ENCODE measurements at places on chromosomes 5 and 9. TPM values are rescaled to one million over a fixed set of nuclear protein-coding genes. Genes with fewer than 3 reads are reported as not detected.

Gene LHFPL2
- 5.7 TPM for total RNA-seq

Gene SOWAHA
- not detected for total RNA-seq

Gene GARIN3
- total RNA-seq: not detected

Gene ZFP37
- 1.5 TPM for total RNA-seq

Gene SLC6A18
- not detected for total RNA-seq

Gene ANKDD1B
- not detected for total RNA-seq

Measured in psoas muscle (tissue), 8 donors.